ENCODE measurements at places on chromosomes 5 and 9. TPM values are rescaled to one million over a fixed set of nuclear protein-coding genes. Genes with fewer than 3 reads are reported as not detected.
A peak's percentile ranks its signal among the peaks of the same experiment; 100 is the strongest.

DNA sequence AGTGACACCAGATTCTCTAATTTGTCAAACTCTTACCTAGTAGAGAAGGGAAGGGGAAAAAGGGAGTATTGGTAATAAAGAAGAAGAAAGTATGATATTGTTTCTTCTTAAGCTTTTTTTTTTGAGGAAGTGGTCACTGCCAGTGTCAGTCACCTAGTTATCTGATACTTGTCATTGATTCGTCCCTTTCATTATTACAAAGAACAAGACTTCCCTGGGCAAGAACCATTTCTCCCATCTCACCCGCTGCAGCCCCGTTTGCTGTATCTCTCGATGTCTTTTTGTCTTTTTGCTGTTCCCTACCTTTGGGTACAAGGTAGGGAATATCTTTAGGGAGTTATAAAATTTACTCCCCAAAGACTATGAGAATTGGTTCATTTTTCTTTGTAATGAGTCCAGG lies 249.0 kb downstream of the ARHGAP26 start:
- no peak for DNase-seq

SPEF2 gene
- total RNA-seq, result 71.0 TPM

DNA sequence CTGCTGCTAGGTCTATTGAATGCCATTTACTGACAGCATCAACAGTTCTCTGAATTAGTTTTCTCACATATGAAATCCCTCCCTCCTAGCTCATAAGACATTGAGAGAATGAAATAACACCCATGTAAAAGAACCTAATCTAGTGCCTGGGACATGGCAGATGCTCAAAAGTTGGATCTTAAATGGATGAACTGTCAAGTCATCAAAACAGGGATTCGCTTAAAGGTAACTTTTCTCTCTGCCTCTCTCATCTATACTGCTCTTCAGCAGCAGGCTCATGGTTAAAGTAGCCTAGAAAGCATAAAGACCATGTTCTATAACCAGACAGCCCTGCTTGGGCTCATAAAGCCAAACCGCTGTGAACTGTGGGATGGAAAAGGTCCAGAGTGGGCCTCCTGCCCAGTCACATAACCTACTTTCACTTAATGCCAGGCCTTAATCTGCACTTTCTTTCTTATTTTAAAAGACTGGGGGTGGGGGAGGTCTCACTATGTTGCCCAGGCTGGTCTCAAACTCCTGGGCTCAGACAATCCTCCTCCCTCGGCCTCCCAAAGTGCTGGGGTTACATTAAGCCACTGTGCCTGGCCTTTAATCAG lies 3.7 kb downstream of the TMEM245 start:
- peak; percentile 33 for DNase-seq

MARCHF3 gene
- total RNA-seq, result 11.9 TPM

All from uterus (tissue), 4 donors.